Astrocyte of the hippocampus (primary cell): ENCODE measurements at places on chromosomes 16 and 17.
A peak's percentile ranks its signal among the peaks of the same experiment; 100 is the strongest.

DNA sequence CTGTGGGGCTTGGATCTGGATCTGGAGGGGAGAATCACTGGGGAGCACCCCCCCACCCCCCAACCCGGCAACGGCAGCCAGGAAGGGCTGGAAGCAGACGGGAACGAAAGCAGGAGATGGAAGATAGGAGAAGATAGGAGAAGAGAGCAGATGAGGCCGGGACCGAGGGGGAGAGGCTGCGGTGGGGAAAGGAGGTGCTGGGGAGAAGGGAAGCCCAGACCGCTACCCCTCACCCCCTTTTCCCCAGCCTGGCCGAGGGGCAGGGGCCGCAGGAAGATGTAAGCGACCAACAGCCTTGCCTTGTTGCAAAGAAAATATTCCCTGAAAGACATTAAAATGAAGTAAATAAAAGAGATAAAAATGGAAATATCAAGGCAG lies 26.8 kb upstream of the CBFA2T3 start:
- no peak for DNase-seq

- DNase-seq, result peak; percentile 45
Measured at GRCh38 chr17:77839698-77840512, 118.6 kb upstream of the TNRC6C start.

DNA sequence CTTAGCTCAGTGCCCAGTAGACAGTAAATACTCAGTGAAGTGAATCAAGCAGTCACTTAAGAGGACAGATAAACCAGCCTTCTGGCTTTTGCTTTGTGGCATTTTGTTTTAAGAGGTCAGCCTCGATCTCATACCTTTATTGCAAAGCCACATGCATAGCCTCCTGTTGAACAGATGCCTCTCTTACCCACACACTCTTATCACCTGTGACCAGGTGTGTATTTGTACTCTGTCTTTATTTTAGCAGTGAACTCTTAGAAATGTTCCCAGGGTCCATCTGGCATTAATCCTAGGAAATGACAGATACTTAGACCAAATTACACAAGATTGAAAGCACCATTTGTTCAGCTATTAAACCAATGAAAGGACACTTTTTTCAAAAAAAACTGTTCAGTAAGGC lies 1426.5 kb downstream of the CDH11 start:
- no peak for DNase-seq

GRCh38 chr17:69907132-69907847 lies 167.7 kb upstream of the KCNJ16 start:
- no peak for DNase-seq

- DNase-seq, result no peak
Measured at GRCh38 chr17:75980188-75981018, 1.4 kb downstream of the TEN1 start.

- DNase-seq, result no peak
Measured at GRCh38 chr17:29210879-29211278, 30.7 kb upstream of the MYO18A start.
